ENCODE measurements at places on chromosomes 2 and 18.

- DNase-seq: no peak
Measured at GRCh38 chr18:23684515-23685197, 4.6 kb upstream of the LAMA3 start.

GRCh38 chr2:37706334-37707183, 35.1 kb upstream of the CDC42EP3 start:
- no peak for DNase-seq

DNA sequence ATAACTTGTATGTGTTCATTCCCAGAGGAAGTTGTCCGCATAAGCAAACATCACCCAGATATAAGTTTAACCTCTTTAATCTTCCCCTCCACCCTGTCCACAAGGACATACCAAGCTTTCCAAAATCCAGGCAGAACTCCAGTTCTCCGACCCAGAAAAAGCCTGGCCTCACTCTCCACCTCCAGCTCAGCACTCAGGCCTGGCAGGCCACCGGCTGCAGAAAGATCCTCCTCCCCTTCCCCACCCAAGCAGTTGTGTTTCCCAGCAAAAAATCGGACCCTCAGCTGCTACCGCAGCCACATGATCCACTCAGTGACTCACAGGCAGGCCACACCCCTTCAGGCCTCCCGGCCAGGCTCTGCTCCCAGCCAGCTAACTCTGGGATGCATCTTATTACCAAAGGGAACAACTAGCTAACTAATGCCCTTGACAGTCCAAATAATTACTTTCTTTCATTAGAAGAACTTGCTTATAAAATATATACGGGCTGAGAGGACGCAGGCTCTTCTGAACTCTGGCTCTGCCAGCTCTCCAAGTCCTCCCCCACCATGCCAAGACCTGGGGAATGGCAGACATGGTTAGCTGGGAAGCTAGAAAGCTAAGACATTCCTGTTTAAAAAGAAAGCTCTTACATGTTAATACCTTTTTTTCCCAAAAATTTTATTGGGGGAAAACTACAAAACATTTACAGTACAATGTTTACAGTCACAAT, 4.5 kb downstream of the ZFP36L2 start:
- DNase-seq: peak; percentile 63

DNA sequence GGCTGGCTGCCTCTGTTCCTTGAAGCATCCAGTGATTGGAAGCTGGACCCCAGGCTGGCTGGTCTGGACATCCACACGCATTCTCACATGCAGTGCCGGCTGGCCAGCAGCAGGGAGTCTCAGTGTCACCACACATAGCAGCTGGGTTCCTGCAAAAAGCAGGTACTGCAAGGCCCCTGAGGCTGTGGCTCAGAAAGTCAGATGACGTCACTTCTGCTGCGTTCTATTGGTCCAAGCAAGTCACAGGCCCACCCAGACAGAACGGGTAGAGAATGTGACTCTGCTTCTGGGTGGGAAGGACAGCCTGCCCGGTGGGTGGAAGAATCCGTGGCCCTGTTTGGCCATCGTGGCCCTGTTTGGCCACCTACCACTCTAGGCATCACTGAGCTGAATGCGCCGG, 51.3 kb upstream of the SPP2 start:
- DNase-seq: no peak

DNA sequence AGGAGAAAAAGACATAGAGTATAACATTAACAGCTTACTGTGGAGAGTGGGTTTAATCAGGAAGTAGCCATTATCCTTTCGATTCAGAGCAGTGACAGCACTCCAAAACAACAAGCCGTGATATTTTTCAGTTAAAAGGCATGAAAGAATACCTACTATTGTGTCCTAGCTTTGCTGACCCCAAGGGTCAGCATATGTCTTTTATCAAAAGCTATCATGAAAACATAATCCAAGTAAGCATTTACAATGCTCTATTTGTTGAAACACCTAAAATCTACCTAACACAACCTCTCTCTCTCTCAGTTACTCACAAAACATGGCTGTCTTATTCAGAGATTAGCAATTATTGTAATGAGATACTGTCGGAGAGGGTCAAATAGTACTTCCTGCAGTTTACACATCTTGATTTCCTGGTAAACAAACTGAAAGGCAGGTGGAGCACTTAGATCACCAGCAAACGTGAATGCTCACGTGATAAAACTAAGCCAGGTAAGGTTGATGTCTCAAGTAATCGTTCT, 100.0 kb downstream of the BAZ2B start:
- peak; percentile 51 for DNase-seq

DNA sequence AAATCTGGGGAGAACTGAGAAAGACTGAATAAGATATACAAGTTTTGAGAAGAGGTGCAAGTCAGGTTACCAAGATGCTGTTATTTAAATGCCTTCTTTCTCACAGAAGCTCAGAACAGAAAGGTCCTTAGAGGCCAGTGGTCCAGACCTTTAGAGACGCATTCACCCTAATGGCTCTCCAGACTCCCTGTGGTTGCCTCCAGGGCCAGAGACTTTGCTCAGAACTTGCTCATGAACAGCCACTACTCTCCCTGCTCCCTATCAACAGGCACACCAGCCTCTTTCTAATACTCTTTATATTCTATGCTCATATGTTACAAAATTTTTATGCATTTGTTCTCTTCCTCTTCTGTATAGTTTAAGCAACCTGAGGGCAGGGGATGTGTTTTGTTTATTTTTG, 349.0 kb upstream of the TNP1 start:
- DNase-seq: no peak

DNA sequence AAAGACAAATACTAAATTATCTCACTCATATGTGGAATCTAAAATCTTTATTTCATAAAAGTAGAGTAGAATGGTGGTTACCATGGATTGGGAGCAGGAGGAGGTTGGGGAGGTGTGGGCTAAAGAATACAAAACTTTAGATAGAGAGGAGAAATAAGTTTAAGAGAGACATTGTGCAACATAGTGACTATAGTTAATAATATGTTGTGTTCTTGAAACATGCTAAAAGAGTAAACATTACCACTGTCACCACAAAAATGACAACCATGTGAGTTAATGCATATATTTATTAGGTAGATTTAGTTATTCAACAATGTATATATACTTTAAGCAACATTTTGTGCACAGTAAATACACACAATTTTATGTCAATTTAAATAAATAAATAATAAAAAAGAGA, 128.5 kb upstream of the COL3A1 start:
- no peak for DNase-seq

DNA sequence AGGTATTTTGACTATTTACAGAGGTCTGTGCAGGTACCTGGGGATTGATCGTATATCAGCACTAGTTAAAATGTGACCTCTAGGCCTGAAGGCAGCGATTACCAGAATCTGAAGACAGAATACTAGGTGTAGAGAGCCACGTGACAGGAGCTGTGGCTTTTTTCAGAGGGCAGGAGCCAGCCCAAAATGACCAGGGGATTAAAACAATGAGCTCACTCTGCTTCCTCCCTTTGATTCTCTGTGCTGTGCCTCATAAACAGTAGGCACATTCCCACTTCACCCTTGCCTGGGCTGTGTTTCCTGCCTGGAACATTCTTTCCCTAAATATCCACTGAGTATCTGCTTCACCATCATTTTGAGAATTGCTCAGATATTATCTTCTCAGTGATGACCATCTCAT, 15.2 kb downstream of the ITGAV start:
- no peak for DNase-seq

DNA sequence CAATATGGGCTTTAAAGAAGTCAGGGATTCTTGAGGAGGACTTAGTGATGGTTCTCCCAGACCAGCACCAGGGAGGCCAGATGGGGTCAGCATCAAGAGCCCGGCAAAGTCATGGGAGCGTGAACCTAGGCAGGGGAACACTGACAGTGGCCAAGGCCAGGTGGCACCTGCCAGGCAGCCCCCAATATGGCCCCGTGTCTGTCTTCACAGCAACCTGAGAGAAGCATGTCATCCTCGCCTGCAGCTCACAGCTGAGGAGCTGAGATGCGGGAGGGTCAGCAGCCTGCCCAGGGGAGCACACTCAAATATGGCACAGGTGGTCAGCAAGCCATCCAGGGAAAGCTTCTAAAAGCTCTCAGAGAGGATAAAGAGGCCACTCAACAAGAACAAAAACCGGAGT, 105.7 kb upstream of the GPC1 start:
- DNase-seq: no peak

DNA sequence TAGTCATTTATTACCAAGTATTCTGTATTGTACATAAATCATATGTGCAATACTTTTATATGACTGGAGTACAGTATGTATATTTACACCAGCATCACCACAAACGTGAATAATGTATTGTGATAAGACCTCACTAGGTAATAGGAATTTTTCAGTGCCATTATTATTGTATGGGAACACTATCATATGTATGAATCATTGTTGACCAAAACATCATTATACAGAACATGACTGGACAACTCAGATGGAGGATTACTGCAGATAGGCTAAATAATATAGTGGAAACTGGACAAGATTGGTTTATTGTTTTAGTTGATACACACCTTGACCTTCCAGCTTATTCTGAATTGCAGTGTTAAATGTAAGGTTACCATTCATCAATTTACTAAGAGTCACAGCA, 33.4 kb downstream of the VAPA start:
- DNase-seq: no peak

DNA sequence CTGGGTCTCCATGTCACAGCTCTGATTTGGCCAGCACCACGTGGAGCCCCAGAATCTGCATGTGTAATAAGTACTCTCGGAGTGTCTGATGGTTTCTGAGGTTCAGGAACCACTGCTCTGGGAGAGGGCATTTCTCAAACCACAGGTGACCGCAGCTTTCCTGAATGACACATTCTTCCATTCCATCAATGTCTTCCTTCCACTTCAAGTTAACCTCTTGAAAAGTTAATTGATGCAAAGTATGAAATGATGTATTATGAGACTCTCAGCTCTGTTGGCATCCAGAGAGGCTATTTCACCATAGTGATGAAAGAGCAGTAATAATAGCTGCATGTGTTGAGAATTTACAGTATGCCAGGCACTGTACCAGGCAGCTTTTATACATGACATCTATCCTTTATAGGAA, 61.3 kb upstream of the CRIM1 start:
- DNase-seq: no peak

GRCh38 chr2:238924796-238925195, 76.9 kb downstream of the TWIST2 start:
- DNase-seq: no peak

DNA sequence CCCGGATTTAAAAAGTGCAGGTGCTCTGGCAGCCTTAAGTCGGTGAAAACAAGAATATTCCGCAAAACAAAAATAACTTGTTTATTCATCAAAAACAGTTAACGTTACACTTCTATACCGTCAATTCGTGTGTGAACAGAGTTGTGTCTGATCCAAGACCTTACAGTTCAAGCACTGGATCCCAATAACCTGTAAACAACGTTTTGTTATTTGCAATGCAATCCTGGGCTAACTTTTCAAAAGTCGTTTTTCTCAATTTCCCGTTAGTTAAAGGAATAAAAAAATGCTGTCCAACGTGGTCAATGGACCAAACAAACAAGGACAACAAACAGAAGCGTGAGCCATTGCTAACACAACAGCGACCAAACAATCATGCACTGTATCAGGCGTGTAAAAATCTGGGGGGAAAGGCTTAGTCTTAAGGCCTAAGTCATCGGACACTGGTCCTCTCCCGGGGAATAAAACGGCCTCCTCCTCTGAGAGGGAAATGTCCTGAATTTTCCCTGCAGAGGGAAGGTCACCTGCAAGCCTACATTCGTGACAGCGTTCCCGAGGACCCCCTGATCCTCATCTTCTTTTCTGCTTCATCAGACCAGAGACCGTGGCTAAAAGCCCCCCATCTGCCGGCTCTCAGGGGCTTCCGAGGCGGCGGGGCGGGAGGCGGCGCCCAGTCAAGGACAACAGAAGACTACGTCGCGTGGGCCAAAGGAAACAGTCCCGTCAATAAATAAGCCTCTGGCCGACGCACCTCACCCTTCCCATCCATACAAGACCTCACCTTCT, 490 bp downstream of the NDUFS1 start:
- DNase-seq: no peak

- DNase-seq: no peak
Measured at GRCh38 chr2:237731663-237732062, 66.9 kb upstream of the RBM44 start.

GRCh38 chr2:162328424-162329157, 10.1 kb upstream of the IFIH1 start:
- DNase-seq: no peak

DNA sequence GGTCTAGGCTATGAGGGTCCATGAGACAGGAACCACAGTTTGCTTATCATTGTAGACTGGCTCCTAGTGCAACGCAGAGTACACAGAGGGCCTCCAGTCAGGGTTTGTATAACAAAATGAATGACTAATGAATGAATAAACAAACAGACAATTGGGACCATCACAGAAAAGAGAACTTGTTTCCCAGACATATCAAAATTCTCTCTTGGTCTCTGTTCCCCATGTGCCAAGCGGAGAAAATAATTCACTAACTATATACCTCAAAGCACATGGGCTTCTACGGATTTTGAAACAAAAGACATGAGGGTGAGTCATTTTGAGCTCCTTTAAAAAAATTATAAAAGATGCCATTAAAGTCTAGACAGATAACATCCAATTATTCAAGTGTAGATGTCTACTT, 28.0 kb downstream of the INO80C start:
- no peak for DNase-seq

DNA sequence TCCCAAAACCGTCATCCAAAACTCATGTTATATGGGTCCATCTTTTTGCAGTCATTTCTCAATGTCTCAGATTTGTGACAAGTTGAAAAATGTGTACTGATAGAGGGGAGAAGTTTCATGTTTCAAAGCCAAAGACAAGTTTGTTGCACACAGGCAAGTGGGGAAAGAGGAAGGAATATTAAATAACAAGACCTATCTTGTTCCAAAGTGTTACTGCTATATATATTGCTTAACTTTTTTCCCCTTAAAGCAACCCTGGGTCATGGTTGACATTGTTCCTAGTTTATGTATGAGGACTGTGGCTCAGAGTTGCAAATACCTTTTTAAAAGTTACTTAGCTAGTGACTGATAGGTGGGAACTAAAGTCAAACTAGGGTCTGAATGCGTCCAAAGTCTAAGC, 1.7 kb downstream of the ITGA4 start:
- peak; percentile 78 for DNase-seq

DNA sequence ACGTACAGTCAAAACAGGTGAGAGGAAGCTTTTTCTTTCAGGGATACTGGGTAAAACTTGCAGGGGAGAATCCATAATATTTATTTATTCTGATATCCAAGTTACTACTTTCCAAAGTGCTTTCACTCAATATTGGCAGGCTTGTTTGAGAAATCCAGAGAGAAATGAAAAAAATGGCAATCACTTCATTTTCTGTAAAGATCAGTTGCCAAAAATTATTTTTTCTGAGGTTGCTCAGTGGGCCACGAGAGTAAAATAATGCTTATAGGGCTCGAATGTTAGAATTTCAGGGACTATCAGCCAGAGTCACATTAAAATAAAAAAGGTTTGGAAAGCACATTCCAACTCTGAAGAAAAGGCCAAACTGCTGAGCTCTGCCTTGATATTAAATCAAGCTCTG, 324.6 kb upstream of the RND3 start:
- DNase-seq: no peak

- no peak for DNase-seq
Measured at GRCh38 chr18:63149302-63149587, 170.3 kb downstream of the BCL2 start.
